ENCODE measurements at places on chromosomes 7 and 10. TPM values are rescaled to one million over a fixed set of nuclear protein-coding genes. Genes with fewer than 3 reads are reported as not detected.

- H3K36me3 ChIP-seq, result no peaks in the 10 kb centered on the region
- H3K4me1 ChIP-seq, result peaks cover 8% of the 10 kb centered on the region
These were observed 210.8 kb downstream of the DIP2C start for GRCh38 chr10:478471-479245.

DNA sequence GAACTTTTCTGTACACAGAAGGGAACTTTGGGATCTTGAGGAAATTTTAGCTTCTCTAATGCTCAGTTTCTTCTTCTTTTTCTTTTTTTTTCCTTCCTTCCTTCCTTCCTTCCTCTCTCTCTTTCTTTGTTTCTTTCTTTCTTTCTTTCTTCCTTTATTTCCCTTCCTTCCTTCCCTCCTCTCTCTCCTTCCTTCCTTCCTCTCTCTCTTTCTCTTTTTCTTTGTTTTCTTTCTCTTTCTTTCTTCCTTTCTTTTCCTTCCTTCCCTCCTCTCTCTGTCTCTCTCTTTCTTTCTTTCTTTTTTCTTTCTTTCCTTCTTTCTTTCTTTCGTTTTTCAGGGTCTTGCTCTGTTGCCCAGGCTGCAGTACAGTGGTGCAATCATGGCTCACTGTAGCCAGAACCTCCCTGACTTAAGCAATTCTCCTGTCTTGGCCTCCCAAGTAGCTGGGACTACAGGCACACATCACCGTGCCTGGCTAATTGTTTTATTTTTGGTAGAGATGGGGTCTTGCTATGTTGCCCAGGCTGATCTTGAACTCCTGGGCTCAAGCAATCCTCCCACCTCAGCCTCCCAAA is 58.6 kb upstream of the SDK1 start:
- H3K27me3 ChIP-seq, result no peaks in the 10 kb centered on the region
- no peaks in the 10 kb centered on the region for H3K36me3 ChIP-seq
- no peaks in the 10 kb centered on the region for H3K4me1 ChIP-seq

GRCh38 chr7:76129366-76129765 is 72.3 kb upstream of the SRRM3 start:
- no peak overlapping the region for H3K27ac ChIP-seq
- no peak overlapping the region for H3K4me3 ChIP-seq
- no peaks in the 10 kb centered on the region for H3K36me3 ChIP-seq
- no peaks in the 10 kb centered on the region for H3K4me1 ChIP-seq

GRCh38 chr7:118013252-118014010 is 140.2 kb upstream of the CTTNBP2 start:
- no peak overlapping the region for H3K27ac ChIP-seq
- no peak for DNase-seq
- no peaks in the 10 kb centered on the region for H3K27me3 ChIP-seq
- H3K36me3 ChIP-seq, result no peaks in the 10 kb centered on the region
- H3K4me1 ChIP-seq, result no peaks in the 10 kb centered on the region
- H3K4me3 ChIP-seq, result no peak overlapping the region

ERVW-1 gene
- total RNA-seq, result not detected

PRTFDC1 gene
- total RNA-seq, result 2.2 TPM

TMEM178B gene
- 43.6 TPM for total RNA-seq
